ENCODE measurements at places on chromosomes 4 and X.

DNA sequence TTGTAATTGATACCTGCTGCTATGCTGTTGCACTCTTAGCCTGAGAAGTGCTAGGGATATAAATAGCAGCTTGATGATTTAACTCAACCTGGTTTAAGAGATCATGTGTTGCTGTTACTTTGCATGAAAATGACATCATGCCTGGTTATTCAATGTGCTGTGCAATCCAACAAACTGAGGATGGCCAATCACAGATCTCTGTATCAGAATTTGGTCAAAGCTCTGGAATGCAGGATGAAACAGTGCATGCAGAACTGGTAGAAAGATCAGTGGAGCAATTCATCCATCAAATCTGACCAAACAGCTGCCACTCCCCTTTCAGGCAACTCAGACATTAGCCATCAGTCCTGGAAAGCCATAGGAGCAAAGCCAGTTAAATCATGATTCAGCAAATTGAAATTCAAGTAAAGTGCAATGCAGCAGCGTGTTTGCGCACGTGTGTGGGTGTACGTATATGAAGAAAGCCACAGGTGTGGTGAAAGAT, 160.3 kb upstream of the RASGEF1B start:
- DNase-seq = peak; percentile 100

GRCh38 chrX:65203545-65203944, 227.3 kb upstream of the ZC4H2 start:
- DNase-seq = no peak

DNA sequence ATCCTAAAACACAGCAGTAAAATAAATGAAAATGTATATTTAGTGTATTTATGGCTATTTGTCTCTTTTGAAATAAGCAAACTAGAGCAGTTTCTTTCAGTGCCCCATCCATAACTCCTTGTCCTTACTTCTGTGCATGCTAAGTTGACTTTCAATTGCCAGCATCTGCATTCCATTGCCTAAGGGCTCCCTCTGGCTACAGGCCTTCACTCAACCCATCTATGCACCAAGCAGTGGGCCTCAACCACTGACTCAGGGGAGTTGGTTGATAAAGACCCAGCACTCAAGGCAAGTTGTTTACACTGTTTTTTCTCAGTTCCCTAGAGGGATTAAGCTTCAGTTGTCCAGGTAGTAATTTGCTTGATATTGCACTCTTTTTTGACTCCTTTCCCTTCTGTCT, 265.7 kb downstream of the IQCM start:
- peak; percentile 16 for DNase-seq

GRCh38 chr4:99885063-99885664, 9.1 kb downstream of the LAMTOR3 start:
- DNase-seq = peak; percentile 39

DNA sequence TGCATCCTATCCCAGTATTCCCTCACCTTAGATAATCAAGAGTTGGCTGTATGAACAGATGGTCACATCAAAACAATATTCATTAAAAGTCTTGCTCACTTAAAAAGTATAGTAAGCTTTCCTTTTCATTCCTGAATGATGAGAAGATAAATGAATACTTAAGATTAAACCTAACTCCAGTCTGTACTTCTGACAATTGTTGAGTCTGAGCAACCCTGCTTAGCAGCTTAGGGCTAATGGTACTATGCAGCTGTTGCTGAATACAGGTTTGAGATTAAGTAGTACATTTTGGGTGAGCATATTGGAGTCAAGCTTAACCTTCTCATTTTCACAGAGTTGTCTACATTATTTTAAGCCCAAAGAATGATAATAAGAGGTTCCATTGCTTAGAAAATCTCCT, 121.7 kb upstream of the ETNPPL start:
- no peak for DNase-seq

Data from kidney tubule cell (primary cell).